ENCODE measurements at places on chromosomes 3 and 15. TPM values are rescaled to one million over a fixed set of nuclear protein-coding genes. Genes with fewer than 3 reads are reported as not detected.
A peak's percentile ranks its signal among the peaks of the same experiment; 100 is the strongest.

The TIGIT gene
- not detected for total RNA-seq

The CPLX3 gene
- total RNA-seq = not detected

The SNRPN gene
- total RNA-seq = 185 TPM

The ZNF860 gene
- total RNA-seq = 0.56 TPM

The CYP8B1 gene
- not detected for total RNA-seq

The CNTN3 gene
- total RNA-seq = 3.6 TPM

- DNase-seq = no peak
These were observed 37.7 kb upstream of the SLC4A7 start for GRCh38 chr3:27521872-27522265.

GRCh38 chr15:66595931-66596545 is 30.2 kb upstream of the LCTL start:
- DNase-seq = peak; percentile 54

DNA sequence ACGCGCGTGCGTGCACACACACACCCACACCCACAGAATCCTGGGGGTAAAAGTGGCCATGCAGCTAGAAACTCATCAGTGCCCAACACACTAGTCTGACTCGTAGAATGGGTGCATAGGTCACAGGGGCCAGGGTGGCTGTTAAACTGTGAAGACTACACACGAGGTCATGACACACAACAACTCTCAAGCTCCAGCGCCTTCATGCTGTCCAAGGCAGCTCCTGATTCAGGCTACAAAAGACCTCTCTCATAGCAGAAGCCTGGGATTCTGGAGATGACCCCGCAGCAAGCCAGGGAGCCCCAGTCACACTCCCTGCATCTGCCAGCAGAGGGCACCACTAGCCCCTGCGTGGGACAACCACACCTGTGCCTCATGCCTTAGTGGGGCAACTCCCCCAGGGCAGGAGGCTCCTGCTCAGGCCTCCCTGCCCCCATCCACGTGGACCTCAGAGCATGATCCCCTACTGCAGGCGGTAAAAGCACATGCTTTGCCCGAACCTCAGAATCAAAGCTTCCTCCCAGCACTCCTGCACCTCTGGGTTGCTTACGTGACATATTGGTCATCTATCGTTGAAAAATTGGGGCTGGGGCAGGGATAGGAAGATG is 93.1 kb downstream of the LRIG1 start:
- DNase-seq = peak; percentile 55

DNA sequence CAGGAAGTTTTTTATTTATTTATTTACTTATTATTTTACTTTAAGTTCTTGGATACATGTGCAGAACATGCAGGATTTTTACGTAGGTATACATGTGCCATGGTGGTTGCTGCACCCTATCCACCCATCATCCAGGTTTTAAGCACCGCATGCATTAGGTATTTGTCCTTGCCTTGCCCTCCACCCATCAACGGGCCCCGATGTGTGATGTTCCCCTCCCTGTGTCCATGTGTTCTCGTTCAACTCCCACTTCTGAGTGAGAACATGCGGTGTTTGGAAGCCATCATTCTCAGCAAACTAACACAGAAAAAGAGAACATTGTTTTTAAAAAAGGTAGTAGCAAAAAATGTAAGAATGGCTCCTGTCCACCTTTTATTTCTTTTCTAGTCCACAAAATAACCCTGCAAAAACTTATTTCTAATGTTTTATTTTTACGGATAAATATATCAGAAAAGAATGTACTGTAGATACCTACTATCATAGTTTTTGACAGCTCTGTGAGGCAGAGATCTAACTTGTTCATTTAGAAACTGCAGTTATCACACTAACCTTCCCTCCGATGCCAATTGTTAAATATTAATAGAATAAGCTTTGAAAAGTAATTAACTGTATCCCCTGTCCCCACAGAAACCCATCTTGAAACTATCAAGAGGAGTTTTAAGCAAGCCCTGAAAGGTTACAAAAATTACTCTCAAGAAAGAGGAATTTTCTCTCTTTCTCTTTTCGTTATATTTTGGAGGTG is 189.2 kb downstream of the LPP start:
- no peak for DNase-seq

GRCh38 chr3:37139567-37140052 is 34.8 kb downstream of the LRRFIP2 start:
- DNase-seq = no peak

DNA sequence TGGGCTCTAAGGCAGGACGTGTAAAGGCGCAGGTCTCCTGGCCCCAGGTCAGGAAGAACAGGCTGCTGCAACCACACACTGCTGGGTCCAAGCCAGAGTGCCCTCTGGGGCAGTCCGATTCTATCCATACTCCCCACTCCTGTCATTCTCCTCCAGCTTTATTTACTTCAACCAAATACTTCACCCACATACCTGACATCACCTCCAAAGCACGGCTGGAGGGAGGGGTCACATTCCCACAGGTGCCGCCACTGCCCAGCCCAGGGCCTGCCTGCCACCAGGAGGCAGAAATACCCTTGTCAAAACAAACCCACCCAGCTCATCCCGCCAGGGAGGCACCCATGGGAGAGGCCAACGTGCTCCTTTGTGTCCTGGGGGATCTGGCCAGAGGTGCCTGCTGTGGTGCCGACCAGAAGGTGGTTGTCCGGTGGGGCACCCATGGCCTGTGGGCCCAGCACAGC is 100.4 kb downstream of the DAPK2 start:
- DNase-seq = no peak

DNA sequence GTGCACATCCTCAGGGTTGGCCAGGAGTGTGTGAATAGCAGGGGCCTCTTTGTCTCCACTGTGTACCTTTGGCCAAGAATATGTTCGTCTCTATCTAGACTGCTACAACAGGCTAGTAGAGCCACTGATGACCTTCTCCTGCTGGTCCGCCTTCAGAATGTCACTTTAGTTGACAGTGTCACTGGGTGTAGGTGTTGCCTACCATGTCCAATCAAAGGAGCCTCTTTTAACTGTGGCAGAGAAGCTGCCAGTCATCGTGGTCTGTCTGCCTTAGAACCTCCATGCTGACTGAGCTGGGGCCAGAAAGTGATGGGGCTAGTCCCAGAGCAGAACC is 40.1 kb downstream of the OXSR1 start:
- no peak for DNase-seq

DNA sequence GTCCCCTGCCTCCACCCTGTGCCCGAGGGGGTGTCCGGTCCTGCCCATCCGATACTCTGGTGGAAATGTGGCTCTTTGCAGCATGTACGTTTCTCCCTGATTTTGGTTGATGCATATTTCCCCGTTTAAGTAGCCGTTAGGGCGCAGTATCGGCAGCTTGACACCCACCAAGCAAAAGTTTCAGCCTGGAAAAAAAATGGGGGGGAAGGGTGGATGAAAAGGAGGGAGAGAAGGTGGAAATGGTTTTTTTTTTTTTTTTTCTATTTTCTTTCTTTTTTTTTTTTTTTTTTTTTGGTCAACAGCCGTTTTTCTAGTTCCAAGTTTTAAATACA is 1.3 kb downstream of the RAP2B start:
- peak; percentile 29 for DNase-seq

- peak; percentile 21 for DNase-seq
These were observed 36.7 kb downstream of the HMCES start for GRCh38 chr3:129315223-129315997.

DNA sequence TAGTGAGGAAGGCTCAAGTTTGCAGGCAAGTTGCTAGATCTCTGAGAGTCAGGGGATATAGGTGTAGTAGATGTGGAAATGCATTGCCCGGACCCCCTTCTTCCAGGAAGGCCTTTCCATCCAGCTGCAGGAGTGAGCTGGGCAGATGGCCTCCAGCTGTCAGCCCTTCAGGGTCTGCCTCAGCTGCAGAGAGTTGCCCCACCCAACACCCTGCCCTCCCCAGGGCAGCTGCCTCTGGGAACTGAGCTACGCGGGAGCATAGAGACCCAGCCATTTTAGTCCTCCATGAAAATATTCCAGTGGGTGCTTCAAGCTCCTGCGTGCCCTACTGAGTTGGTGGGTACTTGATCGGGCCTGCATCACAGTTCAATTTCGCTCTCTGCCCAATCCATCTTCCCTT is 29.6 kb downstream of the SPG21 start:
- no peak for DNase-seq

- no peak for DNase-seq
These were observed 85.3 kb upstream of the TNFAIP8L3 start for GRCh38 chr15:51180011-51180410.

- DNase-seq = peak; percentile 28
These were observed 22.2 kb downstream of the MRPS25 start for GRCh38 chr3:15042936-15043335.

- no peak for DNase-seq
These were observed 7.1 kb upstream of the LARS2 start for GRCh38 chr3:45381168-45381852.

DNA sequence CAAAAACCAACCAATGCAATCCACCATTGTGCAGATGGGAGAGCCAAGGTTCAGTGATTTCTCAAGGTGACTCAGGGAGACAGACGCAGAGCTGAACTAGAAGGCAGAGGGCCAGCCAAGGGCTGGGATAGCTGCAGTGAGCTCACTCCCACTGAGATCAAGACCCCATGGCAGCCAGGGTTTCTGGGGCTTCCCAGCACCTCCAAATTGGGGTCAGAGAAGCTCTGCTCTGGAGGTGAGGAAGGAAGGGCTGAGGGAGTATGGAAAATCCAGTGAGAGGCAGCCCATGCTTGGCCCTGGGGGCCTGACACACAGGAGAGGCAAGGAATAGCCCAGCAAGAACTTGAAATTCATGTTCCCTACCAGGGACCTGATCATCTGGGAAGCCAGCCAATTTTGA is 61.0 kb downstream of the ISG20 start:
- no peak for DNase-seq

DNA sequence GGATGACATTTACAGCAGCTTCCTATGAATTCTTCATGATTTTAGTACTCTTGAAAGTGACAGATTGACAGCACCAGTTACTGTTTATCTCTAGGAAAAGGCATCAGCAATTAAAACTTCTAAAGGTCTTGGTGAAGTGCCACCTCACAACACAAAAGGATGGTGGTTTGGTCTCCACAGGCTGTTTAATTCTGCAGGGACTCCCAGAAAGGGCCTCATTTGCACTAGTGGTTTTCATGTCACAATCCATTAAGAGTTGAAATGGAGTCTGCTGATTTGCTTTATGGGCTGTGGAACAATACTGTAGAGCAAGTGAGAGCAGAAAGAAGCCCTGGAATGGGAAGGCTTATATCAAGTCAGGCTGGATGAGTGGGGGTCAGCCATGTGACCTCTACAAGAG is 225.3 kb upstream of the KCNMB2 start:
- no peak for DNase-seq

DNA sequence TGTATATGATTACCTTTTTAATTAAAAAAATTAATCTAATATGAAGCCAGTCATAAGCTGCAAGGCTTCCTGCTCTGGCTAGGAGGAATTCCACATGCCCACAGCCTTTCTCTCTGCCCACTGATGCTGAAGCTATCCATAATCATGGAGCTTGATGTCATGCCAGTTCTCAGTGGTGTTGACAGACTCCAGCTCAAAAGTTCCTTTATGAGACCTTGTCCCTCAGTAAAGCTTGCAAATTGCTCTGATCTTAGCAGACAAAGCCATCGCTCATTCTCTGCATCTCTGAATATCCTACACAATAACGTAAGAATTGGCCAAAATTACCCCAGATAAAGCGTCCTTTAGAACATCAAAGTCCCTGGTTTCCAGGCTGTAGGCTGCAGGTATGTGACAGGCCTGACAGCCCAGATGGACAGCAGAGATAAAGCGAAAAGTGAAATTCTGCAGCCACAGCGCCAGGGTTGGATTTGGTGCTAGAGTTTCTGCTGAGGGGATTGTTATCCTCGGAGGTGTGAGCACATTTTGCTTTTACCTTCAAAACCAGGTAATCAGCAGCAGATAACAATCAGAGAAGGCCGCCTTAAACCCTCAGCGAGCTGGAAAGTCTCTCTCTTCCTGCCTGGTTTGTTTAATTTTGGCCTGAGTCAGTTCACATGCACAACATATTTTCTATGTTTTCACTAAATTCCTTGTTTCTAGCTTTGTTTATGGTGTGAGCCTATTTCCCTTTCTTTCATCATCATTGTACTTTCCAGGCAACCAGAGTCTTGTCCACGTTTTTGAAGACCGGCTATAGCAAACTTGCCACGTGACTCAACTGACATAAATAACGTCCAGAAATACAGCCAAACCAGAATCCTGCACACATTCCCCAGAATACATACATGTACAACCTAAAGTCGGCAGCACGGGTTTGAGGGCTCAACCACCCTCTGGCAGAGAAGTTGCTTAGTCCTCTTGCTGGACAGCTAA is 36.6 kb upstream of the ALDH1A3 start:
- peak; percentile 92 for DNase-seq

DNA sequence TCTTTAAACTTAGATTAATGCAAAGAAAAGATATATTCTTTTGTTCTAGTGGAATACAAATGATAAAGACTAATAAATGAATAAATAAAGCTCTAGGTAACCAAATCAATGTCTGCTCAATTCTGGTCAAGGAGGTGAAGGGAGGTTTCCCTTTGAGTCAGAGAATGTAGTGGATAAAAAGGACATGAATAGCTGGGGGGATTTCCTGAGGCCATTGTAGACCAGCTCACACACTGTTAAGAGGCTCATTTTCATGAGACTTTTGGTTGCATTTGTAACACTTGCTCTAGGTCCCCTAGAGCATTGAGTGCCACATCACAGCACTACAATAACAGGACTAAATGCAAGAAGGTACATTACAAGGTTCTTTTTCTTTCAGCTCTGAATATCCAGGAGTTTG is 170.7 kb downstream of the TIGIT start:
- no peak for DNase-seq

- no peak for DNase-seq
These were observed 219.0 kb upstream of the LINGO1 start for GRCh38 chr15:77851691-77852090.

DNA sequence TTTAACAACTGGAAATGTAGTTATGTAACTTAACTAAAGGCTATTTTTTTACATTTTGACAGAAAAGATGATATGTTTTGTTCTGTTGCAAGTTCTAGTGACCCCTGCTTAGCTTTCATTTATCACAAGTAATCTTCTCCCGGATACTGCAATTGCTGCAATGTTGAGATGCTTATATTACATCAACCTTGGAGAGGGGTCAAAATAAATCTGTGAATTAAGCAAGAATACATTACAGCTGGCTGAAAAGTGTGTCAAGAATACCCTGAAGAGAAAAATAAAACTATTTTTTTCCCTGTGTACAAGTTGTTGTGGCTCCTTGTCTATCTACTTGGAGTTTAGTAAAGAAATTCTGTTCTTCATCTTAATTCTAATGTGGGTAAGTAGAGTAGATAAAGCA is 232.1 kb upstream of the GOLIM4 start:
- DNase-seq = peak; percentile 12

DNA sequence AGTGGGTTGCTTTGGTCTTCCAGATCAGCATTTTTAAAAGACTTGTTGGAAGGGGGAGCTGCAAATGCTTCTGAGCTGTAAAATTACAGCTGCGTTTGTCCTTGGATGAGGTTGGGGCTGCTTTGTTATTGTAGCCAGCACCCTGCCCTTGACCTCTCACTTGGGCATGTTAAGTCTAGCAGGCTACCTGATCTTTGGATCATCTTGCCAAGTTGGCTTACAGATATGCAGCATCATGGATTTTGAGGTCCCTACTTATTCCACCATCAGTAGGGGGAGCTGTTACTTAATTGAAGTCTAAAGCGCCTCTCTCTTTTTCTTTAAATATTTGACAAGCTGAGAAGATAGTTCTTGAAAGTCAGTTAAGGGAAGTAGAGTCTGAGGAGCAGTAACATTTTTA is 793.0 kb downstream of the MCTP2 start:
- peak; percentile 59 for DNase-seq

Data from IMR-90 (cell line).